ENCODE measurements at places on chromosomes 2 and 18.

DNA sequence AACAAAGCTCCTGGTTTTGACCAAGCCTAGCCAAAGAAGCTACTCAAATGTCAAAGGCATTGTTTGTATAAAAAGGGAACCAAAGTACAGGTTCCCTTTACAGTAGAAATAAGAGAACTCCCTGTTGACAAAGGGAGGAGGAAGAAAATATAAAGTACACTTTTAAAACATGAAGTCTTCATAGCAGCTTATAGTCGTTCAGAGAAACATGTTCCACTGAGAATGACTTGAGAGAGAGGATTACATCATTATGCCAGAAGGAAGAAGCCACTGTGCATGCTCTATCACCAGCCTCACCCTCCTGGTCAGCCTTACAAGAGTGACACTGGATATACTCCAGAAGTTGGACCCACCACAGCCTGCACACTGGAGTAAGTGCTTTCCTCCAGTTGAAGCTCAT, 2.5 kb upstream of the DHRS9 start:
- peak; percentile 60 for DNase-seq

DNA sequence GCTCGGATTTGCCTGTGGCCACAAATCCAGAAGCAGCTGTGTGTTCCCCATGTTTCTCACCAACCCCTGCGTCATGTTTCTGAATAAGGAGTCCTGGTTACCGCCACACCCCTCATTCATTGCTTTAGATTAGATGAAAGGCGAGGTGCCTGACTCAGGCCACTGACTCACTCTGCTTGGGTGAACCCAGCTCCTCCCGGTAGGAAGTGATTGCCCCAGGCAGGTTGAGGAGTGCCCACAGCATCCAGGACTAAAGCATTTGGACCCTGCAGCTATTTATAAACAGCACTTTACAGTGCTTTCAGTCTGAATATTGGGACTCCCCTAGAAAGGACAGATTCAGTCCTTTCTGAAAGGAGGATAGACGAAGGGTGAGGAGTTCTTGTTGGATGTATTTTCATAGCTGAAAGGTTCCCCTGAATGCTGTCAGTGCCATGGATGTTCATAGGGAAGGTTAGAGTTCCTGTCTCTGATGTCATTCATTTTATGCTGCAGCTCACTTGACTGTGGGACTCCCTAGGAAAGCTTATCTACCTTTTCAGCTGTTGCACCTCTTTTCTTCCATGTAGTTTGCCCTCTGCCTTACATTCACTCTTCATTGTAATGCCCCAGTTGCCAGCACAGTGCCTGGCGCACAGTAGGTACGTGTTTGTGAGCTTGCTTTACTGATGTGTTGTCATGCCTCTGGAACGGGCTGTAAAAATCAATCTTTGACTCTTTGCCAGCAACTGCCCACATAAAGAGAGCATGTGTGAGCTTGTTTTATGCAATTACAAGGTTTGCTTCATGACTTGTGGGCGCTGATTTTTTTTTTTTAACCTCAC, 14.9 kb downstream of the ITGA6 start:
- DNase-seq = no peak

DNA sequence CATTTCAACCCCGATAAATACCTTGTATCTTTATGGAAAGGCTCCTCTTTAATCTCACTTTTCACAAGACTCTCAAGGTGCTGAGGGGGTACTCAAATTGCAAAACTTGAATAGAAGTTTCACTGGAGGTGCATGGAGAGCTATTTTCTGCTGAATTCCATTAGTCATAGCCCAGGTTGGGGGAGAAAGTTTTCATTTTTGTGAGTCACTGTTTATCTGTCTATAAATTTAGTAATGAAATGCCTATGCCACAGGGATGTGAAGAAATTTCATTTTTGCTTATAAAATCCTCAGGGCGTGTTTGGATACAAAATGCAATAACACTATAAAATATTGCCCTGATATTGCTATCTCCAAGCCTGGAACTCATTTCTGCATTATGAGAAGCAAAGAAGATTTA, 346.3 kb downstream of the LRATD1 start:
- no peak for DNase-seq

- no peak for DNase-seq
Measured at GRCh38 chr2:198762441-198762840, 695.3 kb downstream of the SATB2 start.

- DNase-seq = no peak
Measured at GRCh38 chr2:220365023-220365422, 737.6 kb downstream of the SLC4A3 start.

DNA sequence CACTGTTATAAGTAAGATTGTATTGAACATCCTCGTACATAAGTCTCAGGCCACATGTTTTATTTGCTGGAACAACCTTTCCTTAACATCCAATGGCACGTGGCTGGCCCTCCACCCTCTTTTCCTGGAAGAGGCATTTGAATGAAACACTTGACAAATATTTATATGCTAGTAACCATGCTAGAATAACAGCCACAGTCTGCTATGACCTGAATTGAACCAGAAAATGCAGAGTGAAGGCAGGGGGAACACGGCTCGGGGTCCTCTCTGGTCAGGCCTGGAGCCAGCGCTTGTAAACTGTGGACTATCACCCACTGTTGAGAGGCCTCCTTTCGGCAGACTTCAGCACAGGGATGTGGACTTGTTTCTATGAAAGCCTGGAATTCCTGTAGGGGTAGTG, 198.2 kb upstream of the COPS8 start:
- DNase-seq = no peak

GRCh38 chr18:62287781-62288664, 37.1 kb upstream of the TNFRSF11A start:
- no peak for DNase-seq

DNA sequence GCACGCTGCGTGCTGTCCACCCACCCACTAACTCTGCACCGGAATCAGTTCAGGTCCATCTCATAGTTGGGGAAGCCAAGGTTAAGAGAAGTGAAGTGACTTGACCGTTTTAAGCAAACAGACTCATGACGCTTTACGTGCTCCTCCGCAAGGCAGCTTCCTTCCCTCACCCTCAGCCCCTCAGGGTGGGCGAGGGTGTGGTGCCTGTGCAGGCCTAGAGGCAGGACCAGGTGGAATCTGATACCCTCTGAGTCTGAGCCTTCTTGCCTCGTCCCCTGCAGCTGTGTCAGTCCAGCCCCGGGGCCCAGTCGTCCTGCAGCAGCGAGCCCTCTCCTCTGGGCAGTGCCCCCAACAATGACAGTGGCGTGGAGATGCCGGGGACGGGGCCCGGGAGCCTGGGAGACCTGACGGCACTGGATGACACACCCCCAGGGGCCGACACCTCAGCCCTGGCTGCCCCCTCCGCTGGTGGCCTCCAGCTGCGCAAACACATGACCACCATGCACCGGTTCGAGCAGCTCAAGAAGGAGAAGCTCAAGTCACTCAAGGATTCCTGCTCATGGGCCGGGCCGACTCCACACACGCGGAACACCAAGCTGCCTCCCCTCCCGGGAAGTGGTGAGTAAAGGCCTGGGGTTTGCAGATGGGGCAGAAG, 250.5 kb downstream of the GLI2 start:
- no peak for DNase-seq

- peak; percentile 82 for DNase-seq
Measured at GRCh38 chr2:9168821-9169221, 37.8 kb upstream of the ASAP2 start.

GRCh38 chr2:61443342-61444041, 27.4 kb downstream of the USP34 start:
- DNase-seq = peak; percentile 32

DNA sequence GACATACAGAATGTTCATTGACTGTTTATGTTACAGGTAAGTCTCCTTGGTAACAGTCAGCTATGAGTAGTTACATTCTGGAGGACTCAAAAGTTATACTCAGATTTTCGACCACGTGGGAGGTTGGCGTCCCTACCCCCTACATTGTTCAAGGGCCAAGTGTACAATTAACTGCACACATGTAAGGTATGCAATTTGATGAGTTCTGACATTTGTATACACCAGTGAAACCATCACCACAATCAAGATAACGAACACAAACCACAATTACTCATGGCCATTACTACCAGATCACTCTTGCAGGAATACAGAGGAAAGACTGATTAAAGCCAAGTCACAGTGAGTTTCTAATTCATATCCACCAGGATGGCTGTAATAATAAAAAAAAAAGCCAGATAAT, 39.6 kb upstream of the LDLRAD4 start:
- DNase-seq = no peak

DNA sequence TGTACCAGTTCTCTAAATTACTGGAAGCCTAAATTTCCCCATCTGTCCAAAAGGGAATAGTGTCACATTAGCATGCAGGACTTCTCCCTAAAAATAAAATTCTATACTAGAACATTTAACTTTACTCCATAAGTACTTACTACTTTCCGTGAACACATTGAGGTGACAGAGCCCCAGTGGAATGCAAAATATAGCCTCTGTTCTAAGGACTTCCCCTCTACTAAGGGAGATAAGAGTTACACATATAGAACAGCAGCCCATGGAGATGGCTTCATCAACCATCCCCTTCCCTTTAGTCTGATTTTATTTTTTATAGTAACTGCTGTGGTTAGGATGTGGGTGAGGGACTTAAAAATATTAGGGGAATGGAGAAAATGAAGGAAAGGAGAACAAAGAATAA, 68.9 kb upstream of the STPG4 start:
- DNase-seq = no peak

DNA sequence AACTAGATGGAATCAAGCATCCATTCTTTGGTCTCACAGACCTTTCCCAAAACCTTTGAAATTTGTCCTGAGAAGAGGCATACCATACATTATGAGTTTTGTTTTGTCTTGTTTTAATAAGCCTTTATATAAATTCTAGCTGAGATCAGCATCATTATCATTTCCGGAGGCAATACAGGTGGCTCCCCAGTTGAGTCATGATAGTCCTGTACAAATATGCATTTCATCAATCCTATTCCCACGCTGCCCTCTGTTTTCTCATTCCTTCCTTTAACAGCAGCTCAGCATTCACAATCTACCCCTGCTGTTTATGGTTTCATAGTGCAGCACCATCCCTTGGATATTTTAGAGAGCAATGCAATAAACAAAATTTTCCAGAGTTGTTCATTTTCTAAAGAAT, 216.7 kb downstream of the TXNL1 start:
- no peak for DNase-seq

- no peak for DNase-seq
Measured at GRCh38 chr2:233385489-233386044, 31.3 kb downstream of the DGKD start.

DNA sequence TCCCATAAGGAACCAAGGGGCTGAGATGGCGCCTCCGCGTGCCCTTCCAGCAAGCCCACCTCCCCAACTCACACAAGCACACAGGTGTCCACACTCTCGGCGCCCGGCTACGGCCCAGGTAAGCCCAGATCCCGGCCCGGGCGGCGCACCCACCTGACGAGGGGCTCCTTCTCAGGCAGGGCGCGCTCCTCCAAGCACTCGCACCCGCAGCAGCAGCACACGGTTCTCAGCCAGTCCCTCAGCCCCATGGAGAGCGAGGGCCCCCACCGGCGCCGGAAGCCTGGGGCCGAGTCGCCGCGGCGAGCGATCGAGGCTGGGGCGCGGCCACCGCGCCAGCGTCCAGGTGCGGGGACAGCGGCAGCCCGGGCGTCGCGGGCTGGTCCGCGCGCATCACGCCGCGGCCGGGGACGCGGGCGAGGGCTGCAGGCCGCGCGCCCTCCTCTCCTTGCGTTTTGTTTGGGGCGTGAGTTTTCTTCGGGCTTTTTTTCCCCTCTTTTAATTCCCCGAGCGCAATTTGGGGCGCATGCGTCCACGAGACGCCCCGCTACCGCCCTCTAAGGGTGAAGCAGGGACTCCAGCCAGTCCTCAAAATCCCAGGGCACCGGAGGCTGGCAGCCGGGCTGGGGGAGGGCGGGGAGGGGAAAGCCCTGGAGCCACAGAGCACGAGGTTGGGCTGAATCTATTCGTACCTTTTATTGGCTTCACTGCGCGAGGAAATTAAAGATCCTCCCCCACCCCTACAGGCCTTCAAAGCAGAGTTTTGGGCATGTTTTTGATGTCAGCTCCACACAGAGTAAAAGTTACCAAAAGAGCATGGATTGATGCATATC, at the start of gene MREG:
Gene MREG (minus strand): TSS at position 472 of the 830 bp plus-strand sequence. CDS start 224 bp downstream, at position 248.
- DNase-seq = peak; percentile 86

DNA sequence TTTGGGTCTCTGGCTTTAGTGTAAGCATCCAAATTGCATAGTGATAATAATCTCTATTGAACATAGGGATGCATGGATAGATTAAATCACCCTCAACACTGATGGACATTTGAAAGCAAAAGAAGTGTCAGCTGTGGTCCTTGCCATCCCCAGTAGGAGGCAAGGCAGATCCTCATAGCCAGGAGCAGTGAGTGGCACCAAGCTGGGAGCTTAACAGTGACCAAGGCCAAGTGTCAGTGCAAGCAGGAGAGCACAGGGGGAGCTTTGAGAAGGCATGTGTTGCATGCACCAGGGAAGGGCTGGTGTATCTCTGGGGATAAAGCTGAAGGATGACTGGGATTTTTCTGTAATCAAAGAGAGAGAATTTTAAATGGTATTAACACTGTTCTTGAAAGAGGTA, 14.7 kb downstream of the SLC14A1 start:
- DNase-seq = no peak

DNA sequence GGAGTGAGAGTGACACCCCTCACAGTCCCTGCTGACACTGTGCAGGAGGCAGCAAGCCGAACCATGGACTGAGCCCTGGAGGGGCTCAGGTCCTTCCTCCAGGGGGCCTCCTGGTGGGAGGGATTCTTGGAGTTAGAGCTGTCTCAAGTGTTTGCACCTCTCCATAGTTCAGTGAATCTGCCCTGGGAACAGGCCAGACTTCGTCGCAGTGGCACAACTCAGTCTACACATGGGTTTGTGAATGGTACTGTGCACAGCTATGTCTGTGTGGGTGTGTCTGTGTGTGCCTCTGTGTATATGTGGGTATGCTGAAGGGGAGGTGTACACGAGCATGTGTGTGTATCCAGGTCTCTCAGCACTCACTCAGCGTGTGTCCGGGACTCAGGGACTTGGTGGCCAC, 36.4 kb downstream of the PAX8 start:
- DNase-seq = no peak

DNA sequence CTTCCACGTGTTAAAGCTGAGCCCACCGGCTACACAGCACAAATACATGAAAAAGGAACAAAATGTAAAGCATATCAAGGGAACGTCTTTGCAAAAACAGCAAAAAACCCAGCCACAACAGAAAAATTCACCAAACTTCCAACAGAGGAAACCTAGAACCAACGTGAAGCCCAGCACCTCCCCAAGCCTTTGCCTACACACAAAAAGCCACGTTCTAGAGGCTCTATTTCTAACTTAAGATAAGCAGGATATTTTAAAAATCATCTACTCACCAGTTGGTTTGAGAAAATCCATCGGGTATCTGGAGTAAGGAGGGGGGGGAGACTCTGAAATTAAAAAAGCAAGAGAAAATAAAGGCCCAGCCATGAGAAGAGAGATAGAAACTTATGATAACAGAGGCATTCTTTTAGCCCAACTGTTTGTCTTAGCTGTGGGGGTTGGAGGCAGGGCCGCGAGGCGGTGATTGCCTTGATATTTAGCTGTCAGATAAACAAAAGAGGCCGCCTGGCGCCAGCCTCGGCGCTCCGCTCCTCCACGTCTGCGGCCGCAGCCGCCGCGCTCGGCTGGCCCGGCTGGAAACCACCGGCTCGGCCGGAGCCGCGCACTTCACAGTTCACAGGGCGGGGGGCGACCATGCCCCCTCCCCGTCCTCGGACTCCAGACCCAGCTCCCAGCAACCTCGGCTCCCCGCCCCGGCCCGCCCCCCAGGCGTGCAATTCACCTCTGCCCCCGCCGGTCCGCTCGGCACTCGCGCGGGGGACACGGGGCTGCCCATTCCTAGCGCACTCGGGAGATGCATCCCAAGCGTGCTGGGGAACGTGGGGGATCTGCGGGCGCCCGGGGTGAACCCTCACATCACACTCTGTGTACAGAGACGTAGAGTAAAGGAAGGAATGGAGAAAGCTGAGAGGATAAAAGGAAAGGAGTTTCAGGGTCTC, 2.4 kb downstream of the SMAD7 start:
- DNase-seq = peak; percentile 69

GRCh38 chr2:37713258-37713700, 41.8 kb upstream of the CDC42EP3 start:
- DNase-seq = peak; percentile 80

Measured in NB4 (cell line).